ENCODE measurements at places on chromosomes 3 and 15.

DNA sequence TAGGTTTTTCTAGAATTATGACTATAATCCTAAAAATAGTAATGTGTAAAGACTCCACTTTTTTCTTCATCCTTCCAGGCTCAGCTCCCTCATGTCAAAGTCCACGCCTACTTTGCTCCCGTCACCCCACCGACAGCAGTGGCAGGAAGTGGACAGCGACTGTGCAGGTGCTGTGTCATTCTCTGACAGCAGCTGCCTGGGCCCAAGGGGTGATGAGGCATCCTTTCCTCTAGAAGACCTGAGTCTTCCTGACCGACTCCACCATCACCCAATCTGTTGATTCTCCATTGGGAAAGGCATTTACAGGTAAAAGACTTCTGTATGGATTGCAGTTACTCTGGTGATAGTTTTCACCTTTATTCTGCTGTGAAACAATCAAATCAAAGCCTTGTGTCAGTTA is 54.8 kb downstream of the UBP1 start:
- DNase-seq: no peak

GRCh38 chr3:66483006-66483405 is 17.8 kb downstream of the LRIG1 start:
- no peak for DNase-seq

DNA sequence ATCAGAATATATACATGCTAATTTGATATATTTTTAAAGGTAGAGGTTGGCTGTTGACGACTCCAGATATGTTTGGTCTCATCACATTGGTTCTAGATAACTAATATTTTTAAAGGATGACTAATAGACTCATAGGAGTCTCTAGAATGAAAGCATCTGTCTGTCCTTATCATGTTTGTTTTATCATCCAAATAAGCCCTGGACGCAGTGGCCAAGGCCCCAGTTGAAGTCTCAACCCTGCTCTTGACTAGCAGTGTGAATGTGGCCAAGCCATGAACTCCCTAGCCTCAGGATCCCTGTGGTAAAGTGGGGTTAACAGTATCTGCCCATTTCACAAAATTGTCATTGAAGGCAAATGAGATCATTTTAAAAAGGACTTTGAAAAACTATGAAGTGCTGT is 53.6 kb downstream of the ABHD2 start:
- no peak for DNase-seq

GRCh38 chr3:12536423-12536822 is 8.9 kb downstream of the MKRN2OS start:
- no peak for DNase-seq

- no peak for DNase-seq
Measured at GRCh38 chr3:194137008-194137505, 1.1 kb downstream of the HES1 start.

All from NCI-H510A (cell line).